ENCODE measurements at places on chromosomes 4 and X.

DNA sequence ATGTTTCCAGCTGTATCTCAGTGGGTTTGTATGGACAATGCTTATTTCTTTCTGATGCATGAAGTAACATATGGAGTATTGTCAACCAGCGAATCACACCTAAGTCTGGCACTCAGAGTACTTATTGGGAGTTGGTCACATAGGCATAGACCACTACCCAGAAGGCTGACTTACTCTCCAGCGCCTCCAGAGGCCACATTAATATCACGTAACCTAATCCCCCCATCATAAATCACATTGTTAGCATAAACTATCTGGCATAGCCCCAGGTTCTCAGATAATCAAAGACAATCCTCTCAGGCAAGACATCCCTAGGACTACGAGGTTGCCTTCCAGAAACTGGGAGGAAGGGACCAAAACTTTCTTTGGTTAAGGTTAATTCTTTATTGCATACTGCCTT lies 560.5 kb upstream of the PABPC4L start:
- DNase-seq, result no peak

GRCh38 chr4:156132196-156132595 lies 178.5 kb upstream of the CTSO start:
- no peak for DNase-seq

- DNase-seq, result peak; percentile 10
These were observed 1.1 kb upstream of the PPP3CA start for GRCh38 chr4:101348367-101348827.

- no peak for DNase-seq
These were observed 103.9 kb downstream of the SYTL5 start for GRCh38 chrX:38110231-38110630.

DNA sequence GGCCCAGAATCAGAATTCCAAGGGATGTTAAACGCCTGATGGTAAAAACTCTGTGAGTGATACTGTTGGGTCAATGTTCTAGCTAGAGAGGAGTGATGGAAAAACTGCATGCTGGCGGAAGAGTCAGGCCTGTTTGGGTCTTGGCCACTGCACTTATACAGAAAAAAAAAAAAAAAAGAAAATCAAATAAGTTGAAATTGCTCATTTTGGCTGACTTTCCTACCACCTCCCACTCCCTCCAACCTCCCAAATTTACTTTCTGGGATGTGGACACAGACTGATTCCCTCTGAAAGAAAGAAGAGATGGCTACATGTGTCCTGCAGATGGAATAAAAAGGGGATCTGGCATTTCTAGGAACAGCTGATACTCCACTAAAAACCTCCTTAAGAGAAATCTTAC lies 234.1 kb upstream of the GIMD1 start:
- no peak for DNase-seq

GRCh38 chrX:94089149-94089548 lies 415.1 kb downstream of the FAM133A start:
- DNase-seq, result no peak

DNA sequence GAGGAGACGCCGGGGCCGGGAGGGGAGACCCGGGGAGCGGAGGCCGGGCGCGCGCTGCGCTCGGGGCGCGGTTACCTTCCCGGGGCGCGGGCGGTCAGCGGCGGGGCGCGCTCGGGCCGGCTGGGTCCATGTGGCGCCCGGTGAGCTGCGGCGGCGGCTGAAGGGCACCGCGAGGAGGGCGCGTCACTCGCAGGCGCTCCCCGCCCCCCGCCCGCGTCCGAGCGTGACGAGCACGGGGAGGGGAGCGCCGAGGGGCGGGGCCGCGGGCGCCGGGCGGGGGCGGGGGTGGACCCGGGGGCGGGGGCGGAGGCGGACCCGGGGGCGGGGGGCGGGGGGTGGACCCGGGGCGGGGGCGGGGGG lies at the start of gene CPLX1:
TSS of gene CPLX1 (minus strand) at position 159 of the 360 bp plus-strand sequence. CDS start 1,607 bp downstream, outside the sequence.
- DNase-seq, result no peak

DNA sequence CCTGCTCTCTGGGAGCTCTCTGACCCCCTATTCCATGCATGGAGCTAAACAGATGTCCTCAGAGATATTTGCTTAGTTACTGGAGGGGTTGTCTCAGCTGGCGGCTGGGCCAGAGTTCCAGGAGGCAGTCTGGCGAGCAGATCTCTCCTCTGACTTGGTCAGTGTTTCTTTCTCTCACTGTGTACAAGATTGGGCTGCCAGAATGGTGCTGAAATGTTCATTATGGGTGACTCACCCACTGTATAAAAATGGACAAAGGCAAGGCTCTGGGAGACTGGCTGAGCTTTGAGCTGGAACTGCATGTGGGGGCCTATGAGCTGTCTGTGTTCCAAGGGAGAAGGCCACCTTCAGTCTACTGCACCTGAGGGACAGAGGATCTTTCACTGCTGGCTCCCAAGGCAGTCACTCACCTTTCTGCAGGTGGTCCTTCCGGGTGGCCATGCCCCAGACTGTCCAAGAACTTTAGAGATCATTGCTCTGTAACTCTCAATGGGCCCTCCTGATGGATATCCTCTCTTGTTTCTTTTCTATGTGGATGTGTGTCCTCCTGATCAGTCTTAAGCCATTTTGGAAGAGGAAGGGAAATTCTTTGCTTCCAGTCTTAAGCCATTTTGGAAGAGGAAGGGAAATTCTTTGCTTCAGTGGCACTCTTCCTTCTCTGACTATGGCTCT lies 88.2 kb downstream of the CFAP299 start:
- DNase-seq, result no peak

- DNase-seq, result no peak
These were observed 68.2 kb downstream of the ZNF827 start for GRCh38 chr4:145870155-145871020.

GRCh38 chrX:24332878-24333277 lies 19.0 kb upstream of the SUPT20HL2 start:
- no peak for DNase-seq

DNA sequence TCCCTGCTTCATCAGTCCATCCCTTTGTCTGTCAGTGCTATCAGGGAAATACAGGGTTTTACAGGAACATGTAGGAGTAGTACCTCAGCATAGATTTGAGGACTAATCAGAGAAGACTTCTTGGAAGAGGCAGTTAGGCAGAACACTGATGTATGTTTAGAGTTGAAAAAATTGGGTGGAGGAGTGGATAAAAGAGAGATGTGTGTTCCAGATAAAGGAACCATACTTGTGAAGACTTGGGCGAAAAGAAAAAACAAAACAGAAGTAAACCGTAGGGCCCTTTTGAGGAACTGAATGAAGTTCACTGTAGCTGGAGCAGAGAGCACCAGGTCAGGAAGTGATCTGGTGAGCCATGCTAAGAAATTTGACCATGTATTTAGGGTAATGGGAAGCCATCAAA lies 32.3 kb downstream of the AFF1 start:
- DNase-seq, result peak; percentile 63

- no peak for DNase-seq
These were observed 58.0 kb upstream of the EGFL6 start for GRCh38 chrX:13511241-13511943.

DNA sequence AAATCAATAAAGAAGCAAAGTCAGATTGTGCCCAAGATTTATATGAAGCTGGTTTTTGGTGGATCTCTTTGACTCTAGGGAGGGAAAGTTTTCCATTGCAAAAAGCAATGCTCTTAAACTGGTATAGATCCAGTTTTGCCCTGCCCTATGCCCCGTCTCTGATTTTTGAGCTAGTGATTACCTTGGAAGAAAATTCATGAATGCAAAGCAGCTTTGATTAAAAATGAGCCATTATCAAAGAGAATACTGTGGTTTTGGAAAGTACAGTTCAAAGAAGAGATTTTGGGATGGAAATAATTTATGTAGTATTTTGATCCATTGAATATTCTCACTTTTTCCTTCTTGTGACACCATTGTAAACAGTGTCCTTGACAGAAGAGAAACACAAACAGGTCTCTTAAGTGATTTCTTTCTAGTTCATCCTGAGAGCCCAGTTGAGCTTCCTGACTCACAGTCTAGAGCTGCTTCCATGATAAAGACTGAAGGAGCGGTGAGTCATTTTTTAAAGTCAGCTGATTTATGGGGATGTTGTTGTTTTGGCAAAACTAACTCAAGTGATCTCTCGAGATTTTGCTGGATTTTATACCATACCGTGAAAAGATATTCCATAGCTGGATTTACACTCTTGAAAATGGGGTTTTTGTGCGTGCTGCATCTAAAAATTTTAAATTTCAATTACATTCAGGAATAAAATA lies 76.7 kb downstream of the AFF1 start:
- peak; percentile 79 for DNase-seq

DNA sequence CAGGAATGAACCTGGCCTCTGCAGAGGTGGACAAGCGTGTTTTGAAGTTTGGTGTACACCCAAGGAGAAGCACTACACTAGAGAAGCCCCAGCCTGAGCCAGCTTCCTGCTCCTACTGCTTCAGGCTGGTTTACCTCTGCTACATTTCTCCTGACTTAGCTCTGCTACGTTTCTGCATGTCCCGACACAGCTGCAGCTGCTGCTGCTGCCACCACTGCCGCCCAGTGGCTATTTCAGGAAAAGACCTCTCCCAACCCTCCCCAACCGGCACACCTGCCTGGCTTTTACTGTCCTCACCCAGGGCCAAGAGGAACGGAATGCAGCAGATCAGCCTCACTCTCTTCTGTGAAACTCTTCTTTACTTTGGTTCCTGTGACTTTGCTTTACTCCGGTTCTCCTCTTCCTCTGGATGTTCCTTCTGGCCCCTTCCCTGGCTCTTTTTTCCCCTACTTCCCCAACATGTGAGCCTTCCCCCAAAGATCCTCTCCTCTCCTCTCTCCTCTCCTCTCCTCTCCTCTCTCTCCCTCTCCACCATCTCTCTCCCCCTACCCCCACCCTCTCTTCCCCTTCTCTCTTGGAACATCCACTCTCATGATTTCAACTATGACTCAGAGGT lies 3.1 kb upstream of the P2RY4 start:
- DNase-seq, result no peak

DNA sequence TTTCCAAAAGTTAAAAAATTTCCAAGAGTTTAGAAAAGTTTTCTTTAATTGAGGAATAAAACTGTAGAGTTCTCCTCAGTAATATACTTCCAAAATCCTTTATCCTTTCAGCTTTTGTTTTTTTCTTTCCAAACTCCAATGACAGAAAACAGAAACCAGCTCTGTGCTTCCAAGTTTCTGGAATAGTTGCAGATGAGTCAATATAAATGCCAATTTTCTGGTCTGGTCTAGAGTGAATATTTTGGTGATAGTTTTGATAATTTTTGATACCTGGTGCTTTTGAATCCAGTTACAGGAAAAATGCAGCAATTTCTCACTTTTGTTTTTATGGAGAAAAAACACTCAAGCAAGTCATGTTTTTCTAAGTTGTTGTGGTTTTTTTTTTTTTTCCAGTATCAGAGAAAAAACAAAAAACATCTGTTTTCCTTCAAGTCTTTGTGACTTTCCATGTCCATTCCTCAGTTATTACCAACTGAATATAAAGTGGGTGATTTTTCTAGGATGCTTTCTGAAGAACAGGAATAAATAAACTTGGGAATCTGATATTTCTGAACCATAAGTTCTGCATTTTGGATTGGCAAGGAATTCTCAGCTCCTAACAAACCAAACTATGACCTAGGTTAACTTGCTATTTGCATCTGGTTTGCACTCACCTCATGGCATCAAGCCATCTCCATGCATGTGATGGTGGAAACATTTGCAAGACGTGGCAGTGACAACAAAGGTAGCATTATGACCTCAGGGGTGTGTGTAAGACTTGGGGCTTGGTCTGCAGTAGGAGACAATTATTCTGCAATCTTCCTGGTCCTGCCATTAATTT lies 139.1 kb downstream of the VEGFC start:
- DNase-seq, result no peak

GRCh38 chr4:174036576-174036975 lies 246.9 kb downstream of the FBXO8 start:
- DNase-seq, result no peak

GRCh38 chr4:154076921-154077320 lies 288.0 kb upstream of the SFRP2 start:
- DNase-seq, result no peak

- DNase-seq, result peak; percentile 8
These were observed 1.8 kb downstream of the ZIC3 start for GRCh38 chrX:137567682-137568232.

DNA sequence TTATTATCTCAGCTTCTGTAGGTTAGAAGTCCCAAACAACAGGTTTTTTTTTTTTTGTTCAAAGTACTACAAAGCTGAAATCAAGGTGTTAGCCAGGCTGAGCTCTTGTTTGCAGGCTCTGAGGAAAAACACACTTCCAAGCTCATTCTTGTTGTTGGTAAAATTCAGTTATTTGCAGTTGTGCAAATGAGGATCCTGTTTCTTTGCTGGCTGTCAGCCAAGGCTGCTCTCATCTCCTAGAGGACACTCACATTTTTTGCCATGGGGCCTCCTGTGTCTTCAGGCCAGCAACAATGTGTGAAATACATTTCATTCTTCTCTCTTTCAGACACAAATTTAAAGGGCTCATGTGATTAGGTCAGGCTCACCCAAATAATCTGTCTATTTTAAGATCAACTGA lies 60.3 kb upstream of the HSD17B10 start:
- peak; percentile 41 for DNase-seq

DNA sequence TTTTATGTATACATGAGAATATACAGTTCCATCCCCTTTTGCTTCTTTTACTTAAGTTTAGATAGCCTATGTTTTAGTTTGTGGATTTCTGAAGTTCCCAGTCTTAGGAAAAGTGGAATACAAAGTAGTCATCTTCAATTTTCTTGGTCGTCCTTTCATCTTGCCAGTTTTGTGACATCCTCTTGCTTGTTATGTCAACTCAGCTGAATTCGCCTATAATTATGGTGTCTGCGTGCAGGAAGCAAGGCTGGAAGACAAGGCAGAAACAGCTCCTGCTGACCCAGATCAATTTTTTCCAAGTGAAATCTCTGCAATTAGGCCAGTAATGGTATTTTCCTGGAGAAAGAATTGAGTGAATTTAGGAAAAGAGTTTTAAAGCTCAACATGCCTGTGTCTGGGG lies 28.1 kb upstream of the NYX start:
- DNase-seq, result no peak

GRCh38 chrX:134650701-134651100 lies 7.6 kb downstream of the PLAC1 start:
- DNase-seq, result no peak

DNA sequence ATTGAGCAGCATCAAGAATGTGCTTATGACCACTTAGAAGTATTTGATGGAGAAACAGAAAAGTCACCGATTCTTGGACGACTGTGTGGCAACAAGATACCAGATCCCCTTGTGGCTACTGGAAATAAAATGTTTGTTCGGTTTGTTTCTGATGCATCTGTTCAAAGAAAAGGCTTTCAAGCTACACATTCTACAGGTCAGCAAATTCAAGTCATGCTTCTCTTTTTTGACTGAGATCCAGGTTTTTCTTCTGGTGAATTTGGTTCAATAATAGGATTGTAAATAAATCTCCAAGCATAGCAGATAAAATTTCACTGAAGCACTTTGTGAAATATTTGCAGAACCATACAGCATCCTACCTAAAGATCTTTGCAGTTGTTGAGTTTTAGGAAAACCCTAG lies 218.1 kb downstream of the TLL1 start:
- no peak for DNase-seq

DNA sequence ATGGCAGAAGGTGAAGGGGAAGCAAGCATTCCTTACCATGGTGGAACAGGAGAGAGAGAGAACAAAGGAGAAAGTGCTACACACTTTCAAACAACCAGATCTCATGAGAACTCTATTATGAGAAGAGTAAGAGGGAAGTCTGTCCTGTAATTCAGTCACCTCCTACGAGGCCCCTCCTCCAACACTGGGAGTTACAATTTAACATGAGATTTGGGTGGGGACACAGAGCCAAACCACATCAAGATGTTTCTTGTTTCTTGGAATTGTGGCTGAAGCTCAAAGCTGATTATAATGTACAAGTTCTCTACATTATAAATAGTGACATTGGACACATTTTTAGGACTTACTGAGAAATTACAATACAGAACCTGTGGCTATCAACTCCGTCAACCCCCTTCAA lies 29.5 kb upstream of the TAPT1 start:
- DNase-seq, result no peak

Measured in inflammatory macrophage (primary cell).